Fibroblast of skin of scalp (primary cell): ENCODE measurements at places on chromosomes 6 and 20.

- DNase-seq = no peak
These were observed 1.5 kb downstream of the GNMT start for GRCh38 chr6:42962096-42962495.

- DNase-seq = peak; percentile 51
These were observed 67.0 kb downstream of the TNFRSF21 start for GRCh38 chr6:47242483-47243386.

GRCh38 chr20:53658973-53659372 lies 65.3 kb upstream of the ZNF217 start:
- DNase-seq = no peak

GRCh38 chr6:110307368-110307767 lies 50.8 kb downstream of the METTL24 start:
- DNase-seq = no peak
